ENCODE measurements at places on chromosomes 6 and 20.

- no peak for DNase-seq
Observed at GRCh38 chr20:37523911-37524700, 3.1 kb downstream of the NNAT start.

DNA sequence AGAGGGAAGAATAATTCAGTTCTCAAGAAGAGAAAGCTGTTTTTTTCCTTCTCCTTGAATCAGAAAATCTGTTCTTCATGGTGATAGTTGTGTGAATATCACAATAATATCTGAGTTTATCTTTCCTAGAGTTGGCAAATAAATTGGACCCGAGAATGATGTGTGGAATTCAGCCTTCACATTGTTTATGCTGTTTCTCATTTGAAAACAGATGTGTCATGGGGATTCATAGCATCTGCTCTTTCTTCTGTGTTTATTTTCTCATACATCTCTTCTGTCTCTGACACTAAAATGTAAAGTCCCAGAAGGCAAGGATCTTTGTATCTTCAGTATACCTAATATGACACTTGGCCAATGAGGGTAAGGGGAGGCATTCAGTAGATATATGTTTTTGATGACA, 103.6 kb upstream of the SGK1 start:
- peak; percentile 48 for DNase-seq

DNA sequence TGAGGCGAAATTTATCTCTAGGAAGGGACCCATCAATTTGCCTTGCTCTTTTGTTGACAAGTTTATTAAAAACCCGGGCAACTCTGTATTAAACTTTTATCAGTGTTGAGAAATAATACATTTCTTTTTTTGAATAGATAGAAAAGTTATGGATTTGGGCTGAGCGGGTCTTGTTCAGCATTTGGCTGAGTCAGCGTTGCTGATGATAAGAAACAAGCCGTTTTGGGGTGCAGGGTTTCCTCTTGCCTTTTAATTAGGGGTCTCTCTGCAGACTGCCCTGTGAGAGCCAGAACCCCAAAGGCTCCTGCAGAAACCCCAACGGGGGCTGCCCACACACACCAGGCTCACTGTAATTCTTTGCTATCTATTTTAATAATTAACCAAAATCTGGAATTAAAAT, 82.1 kb upstream of the SLCO4A1 start:
- DNase-seq, result no peak

DNA sequence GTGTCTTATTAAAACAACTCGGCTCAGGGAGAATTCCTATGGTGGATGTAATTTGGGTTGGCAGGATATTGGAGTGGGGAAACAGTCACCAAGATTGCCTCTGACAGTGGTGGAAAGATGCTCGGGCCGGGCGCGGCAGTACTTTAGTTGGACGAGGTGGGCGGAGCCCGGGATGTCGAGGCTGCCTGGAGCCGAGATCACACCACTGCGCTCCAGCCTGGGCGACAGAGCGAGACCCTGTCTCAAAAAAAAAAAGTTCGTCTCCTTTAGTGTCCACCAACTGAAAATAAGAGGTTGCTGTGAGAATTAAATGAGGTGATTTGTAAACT, 621 bp downstream of the NOL7 start:
- DNase-seq, result no peak

DNA sequence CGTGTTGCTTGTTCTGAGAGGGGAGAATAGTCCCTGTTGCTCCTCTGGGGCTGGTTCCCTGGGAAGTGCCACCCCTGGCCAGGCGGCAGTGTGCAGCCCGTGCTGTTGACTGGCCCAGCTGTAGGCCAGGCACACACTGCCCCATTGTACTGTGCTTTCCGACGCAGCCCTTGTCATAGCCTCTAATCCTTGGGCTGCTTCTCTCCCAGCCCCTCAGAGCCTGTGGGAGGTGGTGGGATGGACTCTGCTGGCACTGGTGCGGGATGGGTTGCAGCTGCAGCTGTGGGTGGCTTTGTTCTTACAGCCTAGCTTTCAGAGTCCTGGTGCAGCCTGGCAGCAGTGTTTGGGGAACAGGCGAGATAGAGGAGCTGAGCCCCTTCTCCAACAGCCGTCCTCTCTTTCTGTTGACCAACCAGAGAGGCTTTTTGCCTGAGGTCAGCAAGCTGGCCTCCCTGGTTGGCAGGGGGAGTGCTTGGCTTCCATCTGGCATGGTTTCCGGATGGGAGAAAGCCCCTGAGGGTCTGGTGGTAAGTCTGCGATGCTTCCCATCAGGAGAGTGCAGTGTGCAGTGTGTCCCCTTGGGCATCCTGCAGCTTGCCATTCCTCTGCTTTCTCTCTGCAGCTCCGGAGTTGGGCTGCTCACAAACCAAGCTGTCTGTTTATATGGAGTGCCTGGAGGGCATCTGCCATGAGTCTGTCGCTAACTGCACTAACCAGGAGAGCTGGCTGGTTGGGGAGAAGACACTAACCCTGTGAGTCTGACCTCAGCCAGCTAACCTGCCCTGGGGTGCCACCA, 12.1 kb downstream of the TJAP1 start:
- DNase-seq, result no peak

DNA sequence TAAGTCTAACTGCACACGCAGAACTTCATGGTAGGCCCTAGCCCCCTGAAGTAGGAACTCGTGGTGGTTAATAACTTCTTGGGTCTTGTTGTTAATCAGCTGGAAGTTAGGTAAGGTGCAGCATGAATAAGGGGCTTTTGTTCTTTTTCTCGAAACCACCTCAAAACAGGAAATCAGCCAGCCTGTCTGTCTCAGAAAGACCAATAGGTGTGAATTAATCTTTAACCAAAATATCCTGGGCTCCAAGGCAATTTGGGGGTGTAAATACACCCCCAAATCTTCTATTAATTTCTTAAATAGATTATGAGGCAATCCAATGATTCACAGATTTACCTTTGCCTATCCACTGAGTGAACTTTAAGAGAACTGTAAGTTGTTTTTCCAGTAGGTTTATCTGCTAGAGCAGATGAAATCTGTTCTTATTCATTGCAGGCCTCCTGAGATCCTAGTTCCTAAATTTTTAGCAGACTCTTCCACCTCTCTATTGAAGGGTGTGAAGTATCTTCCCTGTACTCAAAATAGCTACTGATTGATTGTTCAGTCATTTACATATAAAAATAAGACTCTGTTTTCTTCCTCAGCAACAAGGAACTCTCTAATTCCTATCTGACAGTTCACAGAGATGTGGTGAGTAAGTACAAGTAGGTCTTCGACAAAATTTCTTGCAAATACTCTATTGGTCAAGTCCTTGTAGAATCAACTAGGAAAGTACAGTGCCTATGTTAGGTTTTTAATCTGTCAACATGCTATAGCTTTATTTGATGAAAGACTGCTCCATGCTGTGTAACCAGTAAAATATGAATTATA, 427.1 kb upstream of the NOX3 start:
- DNase-seq, result peak; percentile 41

DNA sequence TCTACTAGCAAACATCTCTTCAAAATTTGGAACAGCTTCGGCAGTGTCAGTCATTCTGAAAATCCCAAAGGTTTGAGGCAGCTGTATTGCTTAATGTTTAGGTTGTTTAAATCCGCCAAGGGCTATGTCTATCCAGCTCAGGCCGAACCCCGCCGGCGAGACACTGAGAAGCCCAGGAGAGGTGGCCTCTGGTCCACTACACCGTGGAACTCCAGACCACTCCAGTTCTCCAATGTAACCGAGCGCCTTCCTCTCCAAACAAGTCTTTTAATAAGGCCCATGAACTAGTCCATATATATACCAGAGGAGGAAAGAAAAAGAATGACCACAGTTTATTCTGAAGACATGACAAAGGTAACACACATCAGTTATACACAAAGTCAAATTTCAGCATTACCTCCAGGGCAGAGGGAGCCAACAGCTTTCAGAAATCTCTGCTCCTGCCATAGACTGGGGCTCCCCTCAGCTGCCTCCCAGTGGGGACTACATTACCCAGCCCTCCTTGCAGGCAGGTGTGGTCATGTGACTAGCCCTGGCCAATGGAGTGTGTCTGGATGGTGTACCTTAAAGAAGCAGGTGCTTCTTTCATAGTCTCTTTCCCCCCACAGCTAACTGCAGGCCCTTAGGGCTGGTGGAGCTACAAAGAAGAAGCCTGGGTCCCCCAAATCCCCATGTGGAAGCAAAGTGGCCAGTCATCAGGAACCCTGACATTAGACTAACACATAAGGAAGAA, at the start of gene RAMACL:
Gene RAMACL (minus strand): TSS at position 255 of the 733 bp plus-strand sequence. CDS start 201 bp downstream, at position 54.
- no peak for DNase-seq

DNA sequence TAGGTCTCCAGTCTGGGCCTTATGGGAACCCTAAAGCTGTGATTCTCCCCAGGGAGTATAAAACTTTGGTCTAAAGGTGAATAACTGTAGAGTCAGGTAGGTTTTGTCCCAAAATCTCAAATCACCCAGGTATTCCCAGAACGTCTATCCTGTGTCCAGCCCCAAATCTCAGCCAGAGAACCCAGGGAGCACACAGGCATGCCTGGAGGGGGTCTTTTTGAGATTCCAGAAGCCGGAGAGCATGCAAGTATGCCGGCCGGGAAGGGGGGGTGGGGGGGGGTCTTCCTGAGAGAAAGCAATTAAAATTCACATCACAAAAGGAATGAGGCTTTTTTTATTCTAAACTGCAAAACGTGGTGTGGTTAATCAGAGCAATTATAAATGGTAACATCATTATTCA, 210.0 kb downstream of the PTPRT start:
- no peak for DNase-seq

- peak; percentile 59 for DNase-seq
Observed at GRCh38 chr20:41050361-41051008, 21.9 kb downstream of the TOP1 start.

DNA sequence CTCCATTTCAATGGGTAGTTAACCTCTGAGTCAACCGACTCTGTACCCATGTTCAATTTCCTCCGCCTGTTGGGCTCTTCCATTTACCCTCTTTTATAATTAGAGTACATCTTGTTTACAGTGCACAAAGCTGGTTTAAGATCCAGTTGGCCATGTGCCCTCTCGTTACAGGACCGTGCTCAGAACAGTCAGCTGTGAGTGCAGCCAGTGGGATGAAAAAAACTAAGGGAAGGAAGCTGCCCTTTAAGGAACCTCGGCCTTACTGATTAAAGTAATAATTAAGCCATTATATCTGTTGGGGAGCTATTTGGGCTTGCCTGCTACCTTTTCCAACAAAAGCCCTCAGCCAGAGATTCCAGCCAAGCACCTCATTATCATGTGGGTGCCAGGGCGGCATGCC, 68.8 kb downstream of the TMEM170B start:
- no peak for DNase-seq

DNA sequence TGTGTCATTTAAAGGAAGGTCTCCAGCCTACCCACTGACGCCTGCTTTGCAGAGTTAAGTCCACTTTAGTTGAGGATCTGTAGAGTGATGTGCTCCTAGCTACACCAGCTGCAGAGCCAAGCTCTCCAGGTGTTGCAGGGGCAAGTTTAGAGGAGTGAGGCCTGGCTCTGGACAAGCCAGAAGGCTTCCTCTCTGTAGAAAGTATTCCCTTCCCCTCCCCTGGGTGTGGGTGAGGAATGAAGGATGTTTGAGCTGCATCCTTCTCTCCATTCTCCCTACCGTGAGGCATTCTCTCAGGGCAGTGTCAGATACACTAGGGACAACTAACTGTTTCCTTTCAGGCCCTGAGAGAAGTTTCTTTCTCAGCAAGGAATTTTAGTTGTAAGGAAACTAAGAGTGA, 66.5 kb downstream of the ELOVL5 start:
- no peak for DNase-seq

- DNase-seq, result no peak
Observed at GRCh38 chr20:45588800-45589199, 9.7 kb upstream of the WFDC8 start.

GRCh38 chr6:106119546-106119945, 33.4 kb downstream of the PRDM1 start:
- DNase-seq, result no peak

DNA sequence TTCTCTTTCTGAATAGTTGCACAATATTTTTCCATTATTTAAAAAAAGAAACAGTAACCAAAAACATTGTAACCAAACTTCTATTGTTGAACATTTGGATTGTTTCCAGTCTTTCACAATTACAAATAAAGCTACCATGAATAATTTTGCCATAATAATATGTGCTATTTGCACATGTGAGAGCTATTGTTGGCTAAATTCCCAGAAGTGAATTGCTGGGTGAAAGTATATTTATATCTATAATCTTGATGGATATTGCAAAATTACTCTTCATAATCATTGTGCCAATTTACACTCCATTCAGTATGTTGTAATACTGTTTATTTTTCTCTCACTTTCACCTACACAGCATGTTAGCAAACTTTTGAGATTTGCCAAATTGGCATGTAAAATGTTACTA, 36.6 kb upstream of the SLC22A16 start:
- DNase-seq, result no peak

- no peak for DNase-seq
Observed at GRCh38 chr20:38652995-38653394, 51.4 kb downstream of the ARHGAP40 start.

GRCh38 chr6:8941577-8941976, 506.2 kb upstream of the SLC35B3 start:
- DNase-seq, result no peak

DNA sequence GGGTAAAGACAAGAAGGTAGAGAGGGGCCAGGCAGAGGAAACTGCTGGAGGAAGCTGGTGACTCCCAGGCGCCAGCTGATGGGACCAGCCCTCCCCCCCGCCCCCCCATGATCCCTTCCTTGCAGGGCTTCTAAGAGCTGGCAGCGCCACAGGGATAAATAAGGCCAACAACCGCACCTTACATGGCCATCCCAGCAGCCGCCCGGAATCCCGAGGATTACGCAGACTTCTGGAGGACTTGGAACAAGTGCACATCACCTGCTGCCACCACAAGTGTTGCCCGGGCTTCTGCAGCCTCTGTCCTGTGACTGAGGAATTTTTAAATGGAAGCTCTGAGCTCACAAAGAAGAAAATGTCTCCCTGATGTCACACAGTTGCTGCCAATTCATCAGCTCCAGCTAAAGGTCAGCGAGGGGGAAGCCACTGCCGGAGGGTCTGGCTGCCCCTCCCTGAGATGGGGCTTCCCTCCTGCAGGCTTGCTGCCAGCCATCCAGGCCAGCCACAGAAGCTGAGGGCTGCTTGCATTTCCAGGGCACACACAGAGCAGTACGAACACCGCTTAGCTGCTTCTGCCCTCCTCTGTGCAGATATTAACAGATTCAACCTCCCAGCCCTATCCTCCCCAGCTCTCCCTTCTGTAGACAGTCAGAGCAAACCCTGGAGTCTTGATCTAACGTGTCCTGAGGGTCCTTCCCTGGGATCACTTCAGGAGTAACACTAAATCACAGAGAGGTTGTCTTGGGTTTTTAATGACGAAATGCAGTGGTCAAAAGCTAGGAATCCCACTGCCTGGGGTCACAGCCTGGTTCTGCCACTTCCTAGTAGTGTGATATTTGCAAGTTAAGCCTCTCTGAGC, 38.6 kb upstream of the PIM1 start:
- DNase-seq, result no peak

DNA sequence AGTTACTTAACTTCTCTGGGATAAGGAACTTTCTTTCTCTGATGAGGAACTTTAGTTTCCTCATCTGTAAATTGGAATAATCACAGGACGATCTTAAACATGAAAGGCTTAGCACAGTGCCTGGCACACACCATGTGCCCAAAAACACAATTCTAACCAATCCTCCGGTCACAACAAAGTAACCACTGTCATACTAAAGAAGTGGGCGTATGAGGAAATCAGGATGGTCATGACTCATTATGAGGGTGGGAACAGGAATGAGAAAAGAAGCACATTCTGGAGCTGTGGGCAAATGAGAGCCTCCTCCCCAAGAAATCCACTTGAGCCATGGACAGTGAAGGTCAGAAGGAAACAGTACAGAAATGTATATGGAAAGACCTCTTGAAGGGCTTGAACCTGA, 82.9 kb downstream of the LRFN2 start:
- DNase-seq, result no peak

Measured in HFFc6 (cell line).